ENCODE measurements at places on chromosomes 13 and 19.

- no peaks in the 10 kb centered on the region for H3K4me1 ChIP-seq
- H3K36me3 ChIP-seq = no peaks in the 10 kb centered on the region
- no peak for DNase-seq
- no peak overlapping the region for H3K27ac ChIP-seq
- no peak overlapping the region for H3K4me3 ChIP-seq
- H3K27me3 ChIP-seq = no peaks in the 10 kb centered on the region
These were observed 76.9 kb downstream of the SIPA1L3 start for GRCh38 chr19:37983916-37984315.

DNA sequence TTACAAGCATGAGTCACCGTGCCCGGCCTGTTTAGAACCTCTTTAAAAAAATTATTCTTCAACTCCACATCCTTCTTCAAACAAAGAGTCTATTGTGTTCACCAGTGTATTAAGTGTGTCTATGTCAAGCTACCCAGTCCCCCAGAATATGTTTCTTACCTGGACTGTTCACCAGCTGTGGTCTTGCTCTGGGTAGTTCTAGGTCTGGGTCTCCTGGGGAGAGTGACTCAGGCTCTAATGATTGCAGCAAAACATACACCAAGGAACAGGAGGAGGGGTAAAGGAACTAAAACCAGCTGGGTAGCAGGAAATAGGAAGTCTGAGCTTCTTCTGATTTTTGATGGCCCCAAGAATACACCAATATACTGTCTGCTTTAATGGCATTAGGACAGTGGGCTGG is at the start of gene FPR1:
Gene FPR1 (minus strand): TSS at position 224 of the 400 bp plus-strand sequence. CDS start 4,884 bp downstream, outside the sequence.
- no peaks in the 10 kb centered on the region for H3K27me3 ChIP-seq
- H3K4me3 ChIP-seq = peak within 1 kb of the TSS; percentile 52
- peak within 1 kb of the TSS; percentile 65 for H3K27ac ChIP-seq
- peaks cover 4% of the 10 kb centered on the region for H3K36me3 ChIP-seq
- peak; percentile 89 for DNase-seq

DNA sequence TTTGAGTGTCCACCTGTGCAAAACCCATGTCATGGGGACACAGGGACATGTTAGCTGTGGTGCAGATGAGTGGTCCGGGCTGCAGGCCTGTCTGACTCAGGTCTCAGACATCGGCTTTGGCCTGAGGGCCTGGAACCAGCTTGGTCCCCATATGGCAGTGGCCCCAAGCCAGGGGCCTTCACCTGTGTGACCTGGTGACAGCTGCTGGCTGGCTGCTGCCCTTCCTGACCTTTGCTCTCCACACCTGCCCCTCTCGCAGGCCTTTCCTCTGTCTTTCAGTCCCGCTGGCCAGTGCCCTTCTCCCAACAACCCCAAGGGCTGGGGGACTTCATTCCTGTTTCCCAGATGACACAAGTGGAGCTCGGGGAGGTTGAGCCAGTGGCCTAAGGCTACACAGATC is 22.9 kb upstream of the LDLR start:
- H3K4me1 ChIP-seq = peaks cover 17% of the 10 kb centered on the region
- DNase-seq = no peak
- peaks cover 7% of the 10 kb centered on the region for H3K36me3 ChIP-seq
- no peak overlapping the region for H3K4me3 ChIP-seq
- no peaks in the 10 kb centered on the region for H3K27me3 ChIP-seq

GRCh38 chr19:30608471-30608870 is 236.3 kb downstream of the ZNF536 start:
- H3K27ac ChIP-seq = no peak overlapping the region
- H3K27me3 ChIP-seq = no peaks in the 10 kb centered on the region
- no peaks in the 10 kb centered on the region for H3K36me3 ChIP-seq
- DNase-seq = no peak
- H3K4me1 ChIP-seq = no peaks in the 10 kb centered on the region

- no peak overlapping the region for H3K27ac ChIP-seq
- peaks cover 24% of the 10 kb centered on the region for H3K4me1 ChIP-seq
- no peaks in the 10 kb centered on the region for H3K27me3 ChIP-seq
- peaks cover 7% of the 10 kb centered on the region for H3K36me3 ChIP-seq
- no peak overlapping the region for H3K4me3 ChIP-seq
These were observed 1.2 kb downstream of the LACC1 start for GRCh38 chr13:43880926-43881325.

- no peaks in the 10 kb centered on the region for H3K27me3 ChIP-seq
- DNase-seq = no peak
- H3K4me3 ChIP-seq = no peak overlapping the region
These were observed 6.1 kb downstream of the HAUS8 start for GRCh38 chr19:17069193-17069592.

GRCh38 chr13:39985071-39985470 is 329.6 kb downstream of the COG6 start:
- H3K4me3 ChIP-seq = no peak overlapping the region
- H3K36me3 ChIP-seq = no peaks in the 10 kb centered on the region
- no peak overlapping the region for H3K27ac ChIP-seq
- DNase-seq = no peak
- no peaks in the 10 kb centered on the region for H3K27me3 ChIP-seq

DNA sequence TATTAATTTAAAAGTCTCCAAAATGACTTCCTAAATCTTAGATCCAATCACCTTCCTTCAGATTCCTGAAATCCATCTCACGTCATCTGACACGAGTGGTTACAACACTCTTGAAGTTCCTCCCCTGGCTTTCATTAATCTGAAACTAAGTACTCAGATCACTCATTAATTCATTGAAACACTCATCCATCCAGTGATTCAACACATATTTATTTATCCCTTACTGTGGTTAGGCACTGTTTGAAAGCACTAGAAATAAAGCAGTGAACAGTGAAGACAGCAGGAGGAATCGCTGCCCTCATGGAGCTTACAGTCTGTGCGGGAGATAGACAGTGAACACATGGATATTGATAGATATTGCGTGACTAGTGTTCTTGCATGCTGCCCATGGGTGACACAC is 472.4 kb downstream of the DCT start:
- no peaks in the 10 kb centered on the region for H3K36me3 ChIP-seq
- no peaks in the 10 kb centered on the region for H3K27me3 ChIP-seq
- no peaks in the 10 kb centered on the region for H3K4me1 ChIP-seq
- no peak overlapping the region for H3K4me3 ChIP-seq
- no peak for DNase-seq
- H3K27ac ChIP-seq = no peak overlapping the region

DNA sequence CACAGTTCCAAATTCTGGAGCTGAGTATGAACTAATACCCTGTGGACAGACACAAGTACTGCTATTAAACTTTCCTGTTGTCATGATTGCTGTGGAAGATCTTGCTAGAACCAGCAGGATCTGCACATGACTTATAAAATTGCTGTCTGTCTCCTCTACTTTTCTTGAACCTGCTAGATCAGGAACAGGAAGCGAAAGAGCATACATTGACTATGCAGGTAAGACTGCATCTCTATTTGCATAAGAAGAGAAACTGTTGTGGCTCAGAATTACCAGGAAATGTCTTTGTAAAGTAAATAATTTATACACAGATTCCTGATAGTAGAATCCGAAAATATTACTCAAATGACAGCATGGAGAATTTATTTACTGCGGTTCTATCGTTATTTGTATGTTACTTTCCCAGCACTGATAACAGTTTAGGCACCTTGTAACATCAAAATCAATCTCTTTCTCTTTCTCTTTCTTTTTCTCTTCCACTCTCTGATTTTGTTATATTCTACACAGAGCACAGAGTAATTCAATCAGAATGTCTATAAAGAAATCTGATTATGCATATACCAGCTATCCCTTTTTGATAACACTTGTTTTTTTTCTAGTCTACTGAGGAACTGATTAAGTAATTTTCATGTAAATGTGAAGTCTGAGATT is 226.5 kb downstream of the MYO16 start:
- no peaks in the 10 kb centered on the region for H3K36me3 ChIP-seq
- no peak for DNase-seq
- H3K4me3 ChIP-seq = no peak overlapping the region
- no peak overlapping the region for H3K27ac ChIP-seq
- no peaks in the 10 kb centered on the region for H3K27me3 ChIP-seq
- H3K4me1 ChIP-seq = no peaks in the 10 kb centered on the region

DNA sequence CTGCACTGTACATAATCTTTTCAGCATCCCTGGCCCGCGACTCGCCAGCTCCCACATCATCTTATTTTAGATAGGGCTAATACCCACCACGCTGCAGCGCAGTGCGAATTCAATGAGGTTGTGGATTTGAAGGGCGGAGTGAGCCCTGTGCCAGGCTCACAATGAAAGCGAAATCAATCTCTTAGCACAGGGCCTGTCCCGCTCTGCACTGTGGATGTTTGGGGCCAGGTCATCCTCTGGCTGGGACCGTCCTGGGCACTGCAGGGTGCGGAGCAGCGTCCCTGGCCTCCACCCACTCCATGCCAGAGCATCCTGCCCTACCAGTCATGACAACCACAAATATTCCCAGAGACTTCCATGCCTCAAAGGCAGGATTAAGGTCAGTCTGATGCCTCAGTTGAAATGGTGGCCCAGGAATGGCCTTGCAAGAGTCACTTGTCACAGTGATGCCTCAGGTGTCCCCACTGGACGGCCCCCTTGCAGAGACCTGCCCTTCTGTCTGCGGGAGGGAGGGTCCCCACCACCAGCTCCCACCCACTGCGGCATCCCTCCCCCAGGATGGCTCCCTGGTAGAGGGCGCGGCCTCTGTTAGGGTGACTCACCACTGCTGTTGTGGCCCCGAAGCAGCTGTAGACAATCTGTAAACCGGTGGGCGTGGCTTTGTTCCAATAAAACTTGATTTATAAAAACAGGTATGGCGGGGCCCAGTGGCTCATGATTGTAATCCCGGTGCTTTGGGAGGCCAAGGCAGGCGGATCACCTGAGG is 5.6 kb downstream of the UHRF1 start:
- H3K36me3 ChIP-seq = no peaks in the 10 kb centered on the region
- H3K4me1 ChIP-seq = peaks cover 60% of the 10 kb centered on the region
- DNase-seq = peak; percentile 70
- no peaks in the 10 kb centered on the region for H3K27me3 ChIP-seq

- H3K27ac ChIP-seq = no peak overlapping the region
- H3K4me3 ChIP-seq = no peak overlapping the region
- no peaks in the 10 kb centered on the region for H3K36me3 ChIP-seq
- H3K27me3 ChIP-seq = peaks cover 82% of the 10 kb centered on the region
- peaks cover 7% of the 10 kb centered on the region for H3K4me1 ChIP-seq
These were observed 3.1 kb downstream of the CDX2 start for GRCh38 chr13:27965740-27966640.

DNA sequence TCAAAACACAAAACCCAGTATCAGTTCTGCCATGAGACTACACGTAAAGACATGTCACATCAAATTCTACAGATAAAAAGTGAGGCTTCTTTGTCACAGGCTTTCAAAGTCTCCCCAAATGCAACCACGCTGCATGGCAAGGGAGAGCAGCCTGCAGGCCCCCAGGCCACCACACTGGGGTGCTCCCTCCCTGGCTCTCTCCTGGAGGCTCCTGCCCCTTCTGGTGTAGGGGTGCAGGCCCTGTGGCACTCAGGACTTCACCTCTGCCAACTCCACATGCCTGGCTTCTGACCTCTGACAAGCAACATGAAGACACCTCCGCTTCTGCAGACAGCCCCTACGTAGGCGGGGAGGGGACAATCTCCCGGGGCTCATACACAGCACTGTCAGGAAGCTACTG is 14.3 kb downstream of the AKAP8 start:
- no peak for DNase-seq
- peaks cover 78% of the 10 kb centered on the region for H3K36me3 ChIP-seq
- no peaks in the 10 kb centered on the region for H3K4me1 ChIP-seq
- H3K27ac ChIP-seq = no peak overlapping the region

GRCh38 chr13:34371645-34372395 is 553.9 kb downstream of the RFC3 start:
- H3K27me3 ChIP-seq = no peaks in the 10 kb centered on the region
- no peak for DNase-seq
- no peak overlapping the region for H3K27ac ChIP-seq
- H3K4me3 ChIP-seq = no peak overlapping the region
- no peaks in the 10 kb centered on the region for H3K4me1 ChIP-seq

- DNase-seq = no peak
- H3K4me3 ChIP-seq = no peak overlapping the region
- H3K4me1 ChIP-seq = no peaks in the 10 kb centered on the region
These were observed 273.7 kb downstream of the UQCRFS1 start for GRCh38 chr19:28939236-28939635.

DNA sequence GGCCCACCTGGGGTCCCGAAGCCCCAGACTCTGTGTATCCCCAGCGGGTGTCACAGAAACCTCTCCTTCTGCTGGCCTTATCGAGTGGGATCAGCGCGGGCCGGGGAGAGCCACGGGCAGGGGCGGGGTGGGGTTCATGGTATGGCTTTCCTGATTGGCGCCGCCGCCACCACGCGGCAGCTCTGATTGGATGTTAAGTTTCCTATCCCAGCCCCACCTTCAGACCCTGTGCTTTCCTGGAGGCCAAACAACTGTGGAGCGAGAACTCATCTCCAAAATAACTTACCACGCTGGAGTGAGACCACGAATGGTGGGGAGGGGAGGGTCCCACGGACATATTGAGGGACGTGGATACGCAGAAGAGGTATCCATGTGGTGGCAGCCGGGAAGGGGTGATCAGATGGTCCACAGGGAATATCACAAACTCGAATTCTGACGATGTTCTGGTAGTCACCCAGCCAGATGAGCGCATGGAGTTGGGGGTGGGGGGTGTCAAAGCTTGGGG is 1.0 kb upstream of the ICAM5 start:
- H3K27me3 ChIP-seq = peaks cover 23% of the 10 kb centered on the region
- peaks cover 86% of the 10 kb centered on the region for H3K4me1 ChIP-seq

DNA sequence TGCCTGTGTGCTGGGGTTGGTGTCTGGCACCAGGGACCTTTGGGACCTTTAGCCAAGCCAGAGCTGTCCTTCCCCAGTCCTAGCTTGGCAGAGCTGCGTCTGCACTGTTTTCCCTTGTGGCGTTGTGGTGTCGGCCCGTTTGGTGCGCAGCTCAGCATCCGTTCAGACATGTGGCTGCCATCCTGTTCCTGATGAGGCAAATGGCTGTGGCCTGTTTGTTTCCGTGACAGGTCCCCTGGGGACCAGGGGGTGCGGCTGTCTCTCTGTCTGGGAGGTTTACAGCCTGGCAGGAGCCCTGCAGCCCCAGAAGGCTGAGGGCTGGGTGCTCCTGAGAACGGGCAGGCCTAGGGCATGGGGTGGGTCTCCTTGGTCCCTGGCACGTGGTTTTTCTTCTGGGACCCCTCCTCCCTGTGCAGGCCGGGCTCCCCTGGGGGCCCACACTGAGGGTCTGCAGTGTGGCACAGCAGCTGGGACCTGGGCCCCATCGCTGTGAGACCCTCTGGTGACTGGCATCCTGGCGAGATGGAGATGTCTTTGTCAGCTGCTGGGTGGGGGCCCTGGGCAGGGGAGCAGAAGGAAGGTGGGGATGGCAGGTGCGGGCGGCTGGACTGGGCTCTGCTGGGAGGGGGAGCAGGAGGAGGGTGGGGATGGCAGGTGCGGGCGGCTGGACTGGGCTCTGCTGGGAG is 4.0 kb downstream of the SPPL2B start:
- no peaks in the 10 kb centered on the region for H3K36me3 ChIP-seq
- no peak overlapping the region for H3K27ac ChIP-seq
- H3K4me3 ChIP-seq = no peak overlapping the region
- DNase-seq = no peak
- no peaks in the 10 kb centered on the region for H3K27me3 ChIP-seq
